Left renal pelvis (tissue), 4 donors: ENCODE measurements at places on chromosomes 5 and 9. TPM values are rescaled to one million over a fixed set of nuclear protein-coding genes. Genes with fewer than 3 reads are reported as not detected.

GRCh38 chr9:120390637-120391190 is 189.3 kb downstream of the CDK5RAP2 start:
- no peak for DNase-seq

- DNase-seq, result no peak
Observed at GRCh38 chr5:159430361-159431012, 100.2 kb upstream of the IL12B start.

The PCDHB12 gene
- 5.5 TPM for polyA plus RNA-seq

GRCh38 chr5:31148959-31149475 is 44.5 kb upstream of the CDH6 start:
- no peak for DNase-seq

- DNase-seq, result no peak
Observed at GRCh38 chr5:115810761-115811160, 5.7 kb downstream of the CDO1 start.

- no peak for DNase-seq
Observed at GRCh38 chr5:179749857-179750508, 17.4 kb downstream of the MAML1 start.

DNA sequence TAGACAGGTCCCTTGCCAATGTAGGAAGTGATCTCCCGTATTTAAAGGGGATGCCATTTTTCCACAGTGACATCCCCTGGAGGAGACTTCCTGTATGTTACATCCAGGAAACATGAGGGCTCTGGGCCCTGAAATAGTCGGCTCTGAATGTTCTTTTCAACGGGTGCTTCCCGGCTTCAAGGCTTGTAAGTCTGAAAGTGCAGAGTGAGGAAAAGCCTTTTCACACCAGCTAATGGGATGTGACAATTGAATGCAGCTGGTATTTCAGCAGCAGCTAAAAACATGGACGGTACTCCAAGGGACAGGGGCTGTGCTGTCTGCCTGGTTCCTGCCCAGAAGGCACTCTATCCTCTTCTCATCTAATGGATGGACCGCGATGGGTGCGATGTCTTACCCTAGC is 1.4 kb downstream of the IL9 start:
- no peak for DNase-seq
